ENCODE measurements at places on chromosomes 3 and 15.

- peak; percentile 100 for DNase-seq
These were observed 717.5 kb downstream of the TUSC7 start for GRCh38 chr3:117427081-117427480.

DNA sequence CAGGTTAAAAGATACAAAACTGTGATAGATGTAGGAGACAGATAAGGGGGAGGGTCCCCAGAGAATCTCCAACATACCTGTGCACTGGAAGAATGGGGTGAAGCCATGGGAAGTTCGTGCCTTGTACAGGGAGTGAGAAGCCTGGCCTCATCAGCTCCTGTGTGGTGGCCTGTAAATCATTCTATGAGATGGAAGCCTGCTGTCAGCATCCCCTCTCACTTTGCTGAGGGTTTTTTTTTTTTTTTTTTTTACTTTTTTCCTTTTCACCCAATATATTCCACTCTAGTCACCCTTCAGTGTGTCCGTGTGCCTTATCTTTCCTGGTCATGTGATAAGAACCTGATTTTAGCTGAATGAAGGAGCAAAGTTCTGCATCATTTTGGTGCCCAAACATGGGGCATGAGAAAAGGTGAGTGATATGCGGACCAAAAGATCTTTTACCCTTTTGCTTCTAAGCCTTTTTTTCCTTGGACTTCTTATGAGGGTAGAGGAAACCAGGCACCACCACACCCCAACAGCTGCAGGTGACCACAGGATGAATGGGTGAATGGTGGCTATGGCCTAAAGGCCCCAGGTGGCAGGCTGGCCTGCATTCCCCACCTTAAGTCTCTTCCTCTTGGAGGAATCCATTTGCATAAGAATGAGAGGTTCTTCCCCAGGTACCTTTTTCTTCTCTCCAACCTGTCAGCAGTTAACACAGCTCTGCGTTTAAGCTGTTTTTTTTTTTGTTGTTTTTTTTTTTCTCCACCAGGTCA is 1345.0 kb downstream of the NSUN3 start:
- no peak for DNase-seq

DNA sequence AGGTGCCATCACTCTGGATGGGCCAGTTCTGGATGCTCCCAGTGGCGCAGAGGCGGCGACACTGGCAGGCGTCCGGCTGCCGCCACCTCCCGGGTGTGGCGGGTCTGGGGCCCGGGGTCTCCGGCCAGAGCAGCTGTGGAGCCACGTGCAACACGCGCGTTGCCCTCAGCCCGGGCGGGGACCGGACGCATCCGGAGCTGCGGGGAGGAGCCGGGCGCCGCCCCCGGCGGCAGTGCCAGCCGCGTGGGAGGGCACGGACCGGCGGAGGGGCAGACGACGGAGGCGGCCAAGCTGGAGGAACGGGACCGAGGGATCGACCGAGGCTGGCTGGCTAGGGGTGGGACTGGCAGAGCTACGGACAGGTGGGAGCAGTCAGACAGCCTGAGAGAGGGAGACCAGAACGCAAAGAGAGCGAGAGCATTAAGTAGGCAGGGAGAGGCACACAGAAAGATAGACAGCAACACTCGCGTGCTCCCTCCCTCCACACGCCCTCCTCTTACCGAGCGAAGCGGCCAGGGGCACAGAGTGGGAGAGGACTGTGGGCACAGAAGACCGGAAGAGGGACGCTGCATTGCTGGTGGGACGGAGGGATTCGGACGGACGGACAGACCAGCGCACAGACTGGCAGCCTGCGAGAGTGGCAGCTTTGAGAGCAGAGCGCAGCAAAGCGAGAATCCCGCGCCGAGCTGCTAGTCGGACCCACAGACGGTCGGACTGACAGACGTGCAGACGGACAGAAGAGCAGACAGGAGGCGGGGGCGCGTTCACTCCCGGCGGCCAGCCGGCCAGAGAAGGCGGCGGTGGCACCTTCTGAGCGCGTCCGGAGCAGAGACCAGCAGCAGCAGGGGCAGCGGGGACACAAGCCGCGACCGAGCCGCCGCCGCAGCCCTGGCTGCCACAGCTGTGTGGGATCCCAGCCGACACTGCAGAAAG is at the start of gene ARPP21:
TSS of gene ARPP21 (plus strand) at position 272 of the 933 bp plus-strand sequence. CDS start 42,227 bp downstream, outside the sequence.
- DNase-seq, result no peak

DNA sequence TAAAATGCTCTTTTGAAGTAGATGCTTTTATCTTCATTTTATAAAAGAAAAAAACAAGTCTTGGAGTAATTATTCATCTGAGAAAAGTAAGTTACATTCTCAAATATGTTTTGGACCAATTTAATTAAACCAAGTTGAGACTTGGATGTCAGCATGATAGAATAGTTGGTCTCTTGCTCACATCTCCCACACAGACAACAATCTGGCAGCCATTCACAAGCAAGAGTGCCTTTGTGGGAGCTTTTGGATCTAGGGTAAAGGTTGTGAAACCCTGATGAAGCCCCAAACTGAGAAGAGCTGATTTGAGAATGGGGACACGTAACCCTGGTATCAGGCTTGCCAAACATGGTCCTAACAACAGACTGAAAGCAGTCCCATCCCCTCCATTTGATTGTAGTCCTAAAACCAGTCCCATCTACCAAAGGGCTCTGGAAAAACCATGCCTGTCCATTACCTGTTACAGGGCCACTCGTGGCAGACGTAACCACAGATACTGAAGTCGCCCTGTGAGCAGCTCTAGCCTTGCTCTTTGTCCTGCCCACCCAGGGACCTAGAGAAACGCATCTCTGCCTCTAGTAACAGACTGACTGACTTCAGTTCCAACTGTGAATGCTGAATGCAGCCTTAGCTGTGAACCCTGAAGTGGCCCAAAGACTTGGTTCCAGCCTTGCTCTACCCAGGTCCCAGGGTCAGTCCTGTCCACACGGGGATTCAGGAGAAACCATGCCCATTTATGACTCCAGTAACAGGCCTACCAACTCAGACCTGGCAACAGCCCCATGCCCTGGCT is 145.5 kb upstream of the SYNPR start:
- DNase-seq, result no peak

- no peak for DNase-seq
These were observed 461.6 kb downstream of the WDR72 start for GRCh38 chr15:53297828-53298227.

DNA sequence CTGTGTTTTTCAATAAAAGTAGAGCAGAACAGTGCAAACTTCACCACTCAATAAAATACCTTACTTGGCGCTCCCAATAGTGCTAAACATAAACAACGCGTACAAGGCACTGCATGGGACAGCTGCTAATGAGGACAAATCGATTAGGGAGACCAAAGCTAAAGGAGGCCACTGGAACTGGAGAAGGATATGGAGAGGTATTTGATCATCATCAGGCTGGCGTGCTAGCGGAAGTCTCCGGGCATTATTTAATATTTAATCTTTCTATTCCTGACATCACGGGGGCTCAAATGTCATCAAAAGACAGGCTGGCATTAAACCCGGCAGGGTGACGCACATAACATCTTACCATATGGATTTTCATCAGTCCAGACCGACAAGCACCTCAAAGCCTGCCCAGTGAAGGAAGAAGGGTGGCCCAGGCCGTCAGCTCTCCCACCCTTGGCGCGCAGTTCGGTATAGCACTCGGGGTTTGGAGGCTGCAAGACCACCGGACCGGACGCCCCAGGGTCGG is 604 bp downstream of the CCPG1 start:
- peak; percentile 65 for DNase-seq

GRCh38 chr15:58077427-58077826 is 11.9 kb upstream of the ALDH1A2 start:
- DNase-seq, result no peak

GRCh38 chr3:197970588-197970987 is 10.6 kb downstream of the LMLN start:
- DNase-seq, result no peak

DNA sequence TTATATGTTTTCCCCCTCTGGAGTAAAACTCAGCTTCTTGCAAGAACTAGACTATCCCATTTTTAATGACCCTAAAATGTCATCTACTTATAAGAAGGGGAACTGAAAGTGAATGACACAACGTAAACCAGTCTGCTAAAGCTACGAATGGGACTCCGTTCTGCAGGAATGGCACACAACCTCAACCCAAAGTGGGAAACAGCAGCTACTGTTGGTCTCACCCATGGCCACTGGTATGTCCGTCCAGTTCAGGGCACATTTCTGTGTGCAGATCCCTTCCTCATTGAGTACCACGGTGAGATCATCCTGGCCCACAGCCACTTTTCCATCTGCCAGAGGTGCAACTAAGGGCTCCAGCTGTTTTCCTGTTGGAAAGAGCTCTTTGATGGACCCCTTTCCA is 23.8 kb downstream of the VPS39 start:
- DNase-seq, result no peak

- no peak for DNase-seq
These were observed 5.9 kb downstream of the LMCD1 start for GRCh38 chr3:8507496-8507895.

GRCh38 chr15:47737477-47737876 is 20.2 kb downstream of the SEMA6D start:
- no peak for DNase-seq

GRCh38 chr3:193783166-193783896 is 190.3 kb downstream of the OPA1 start:
- DNase-seq, result no peak

GRCh38 chr15:65571971-65572370 is 39.0 kb downstream of the INTS14 start:
- no peak for DNase-seq

- peak; percentile 63 for DNase-seq
These were observed 64.1 kb downstream of the TLE3 start for GRCh38 chr15:70033529-70034140.

- no peak for DNase-seq
These were observed 74.7 kb downstream of the BTD start for GRCh38 chr3:15676259-15676658.

- no peak for DNase-seq
These were observed 1.1 kb downstream of the UCN2 start for GRCh38 chr3:48562367-48563095.

GRCh38 chr3:107465064-107465631 is 57.6 kb upstream of the BBX start:
- no peak for DNase-seq

GRCh38 chr3:120649830-120650233 is 32.2 kb downstream of the HGD start:
- no peak for DNase-seq

GRCh38 chr3:105843994-105844393 is 24.8 kb downstream of the CBLB start:
- DNase-seq, result no peak

- DNase-seq, result no peak
These were observed 27.1 kb downstream of the HDAC11 start for GRCh38 chr3:13507247-13507569.

DNA sequence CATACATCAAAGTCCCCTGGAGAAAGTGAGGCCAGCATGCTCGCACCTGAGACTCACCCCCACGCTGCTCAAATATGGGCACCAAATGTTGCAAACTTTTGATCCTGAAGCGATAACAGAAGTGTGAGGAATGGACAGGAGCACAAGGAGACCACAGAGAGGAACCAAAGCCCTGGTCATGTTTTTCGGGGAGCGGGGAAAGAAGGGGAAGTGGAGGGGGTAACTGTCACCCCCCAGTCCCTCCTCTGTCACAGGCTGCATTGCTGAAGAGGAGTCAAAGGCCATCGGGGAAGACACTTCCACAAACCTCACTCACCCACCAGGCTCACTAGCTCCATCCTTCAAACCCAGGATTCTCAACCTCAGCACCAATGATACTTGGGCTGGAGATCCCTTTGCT is 182.4 kb downstream of the UACA start:
- DNase-seq, result no peak

GRCh38 chr15:47179988-47180387 is 537.3 kb upstream of the SEMA6D start:
- DNase-seq, result no peak

GRCh38 chr3:116112696-116113095 is 332.6 kb downstream of the LSAMP start:
- DNase-seq, result no peak

GRCh38 chr15:37038716-37039106 is 61.6 kb downstream of the MEIS2 start:
- DNase-seq, result no peak

- no peak for DNase-seq
These were observed 56.9 kb upstream of the MEF2A start for GRCh38 chr15:99508852-99509251.

GRCh38 chr3:143307613-143308183 is 188.1 kb downstream of the CHST2 start:
- no peak for DNase-seq

DNA sequence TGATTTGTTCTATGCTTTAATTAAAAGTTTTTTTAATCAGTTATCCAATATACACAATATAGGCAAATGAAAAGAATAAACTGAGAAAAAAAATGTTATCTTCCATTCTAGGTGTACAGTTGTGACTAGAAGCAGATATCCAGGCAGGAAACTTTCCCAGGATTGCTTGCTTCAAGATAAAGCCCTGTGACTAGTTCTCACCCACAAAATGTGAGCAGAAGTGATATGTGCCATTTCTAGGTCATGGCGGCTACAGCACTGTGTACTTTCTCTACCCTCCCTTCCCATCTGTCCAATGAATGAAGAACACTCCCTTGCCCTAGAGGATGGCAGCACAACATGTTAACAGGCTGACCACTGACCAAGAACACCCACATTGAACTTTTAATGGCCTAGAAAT is 110.5 kb upstream of the STT3B start:
- no peak for DNase-seq

DNA sequence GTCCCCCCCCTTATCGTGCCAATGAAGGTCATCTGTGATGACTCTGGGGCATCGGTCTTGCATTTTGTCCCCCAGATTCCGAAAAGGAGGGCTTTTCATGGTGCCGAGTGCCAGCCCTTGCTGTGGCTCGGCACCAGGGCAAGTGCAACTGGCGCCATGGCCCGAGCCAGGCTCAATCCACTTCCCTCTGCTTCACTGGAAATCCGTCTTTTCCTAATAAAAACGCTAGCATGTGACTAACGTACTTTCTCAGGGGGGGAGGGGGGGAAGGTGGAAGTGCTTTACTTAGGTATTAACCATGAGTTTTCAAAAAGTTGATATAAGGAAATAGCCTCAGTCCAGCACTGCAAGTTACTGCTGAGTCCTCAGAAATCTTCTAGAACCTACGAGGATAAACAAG is 20.5 kb downstream of the TRPM1 start:
- DNase-seq, result no peak

DNA sequence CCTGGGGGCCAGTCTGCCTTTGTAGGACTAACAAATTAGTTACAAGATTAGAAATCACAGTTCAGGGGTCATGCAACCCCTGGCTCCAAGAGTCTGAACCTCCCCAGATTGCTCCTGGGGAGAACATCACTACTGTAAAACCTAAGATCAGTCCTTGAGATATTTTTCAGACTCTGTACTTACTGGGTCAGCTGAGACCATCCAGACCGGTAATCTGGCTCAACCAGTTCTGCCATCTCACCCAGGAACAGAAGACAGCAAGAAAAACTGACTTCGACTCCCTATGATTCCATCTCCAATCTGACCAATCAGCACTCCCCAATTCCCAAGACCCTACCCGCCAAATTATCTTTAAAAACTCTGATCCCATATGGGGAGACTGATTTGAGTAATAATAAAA is 47.5 kb downstream of the NMD3 start:
- no peak for DNase-seq

Data from NCI-H524 treated with DMSO at 0.1 percent for 48 hours (cell line).